Activated T-cell treated with anti-CD3 and anti-CD28 coated beads, Interleukin-2, amount 50 U/mL, for 4 hours (primary cell): ENCODE measurements at places on chromosomes 7 and 10. TPM values are rescaled to one million over a fixed set of nuclear protein-coding genes. Genes with fewer than 3 reads are reported as not detected.

- DNase-seq: no peak
Measured at GRCh38 chr7:120114626-120115025, 158.3 kb upstream of the KCND2 start.

- DNase-seq: peak; percentile 71
Measured at GRCh38 chr10:13659887-13660550, 73.3 kb downstream of the PRPF18 start.

Gene DLG5
- total RNA-seq: 1.5 TPM

- no peak for DNase-seq
Measured at GRCh38 chr10:61662794-61663259, at the start of gene CABCOCO1. Gene CABCOCO1, plus strand, starts transcription at chr10:61662929. Its CDS starts 44 bp downstream, at chr10:61662973.

GRCh38 chr10:131088619-131089018 lies 222.9 kb downstream of the TCERG1L start:
- DNase-seq: no peak

- DNase-seq: no peak
Measured at GRCh38 chr7:123199883-123200282, at the start of gene SLC13A1. Gene SLC13A1, minus strand, starts transcription at chr7:123199969. Its CDS starts 23 bp downstream, at chr7:123199946.

Gene CDH23
- total RNA-seq: 1.2 TPM

- DNase-seq: no peak
Measured at GRCh38 chr10:71268758-71269157, 50.3 kb upstream of the SLC29A3 start.

DNA sequence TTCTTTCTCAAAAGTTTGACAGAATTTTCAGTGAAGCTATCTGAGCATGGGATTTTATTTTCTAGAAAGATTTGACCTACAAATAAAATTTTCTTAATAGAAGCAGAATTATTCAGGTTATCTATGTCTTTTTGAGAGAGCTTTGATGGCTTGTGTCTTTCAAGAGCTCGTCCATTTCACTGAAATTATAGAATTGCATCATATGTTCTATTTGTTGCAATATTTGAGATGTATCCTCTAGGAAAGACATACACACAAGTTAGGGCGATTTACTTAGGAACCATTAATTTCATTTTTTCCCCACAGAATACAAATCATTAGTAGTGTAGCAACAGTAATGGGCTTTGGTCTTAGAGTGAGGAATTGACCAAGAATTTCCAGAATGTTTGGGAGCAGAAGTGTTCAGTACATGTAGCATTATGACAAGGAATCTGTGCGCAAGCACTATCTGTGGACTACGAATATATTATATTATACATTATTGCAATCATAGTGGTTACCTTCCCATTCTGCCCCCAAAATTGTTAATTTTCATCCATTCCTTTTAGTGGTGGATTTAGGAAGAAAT lies 12.8 kb upstream of the COL17A1 start:
- DNase-seq: no peak
